ENCODE measurements at places on chromosomes 7 and 10. TPM values are rescaled to one million over a fixed set of nuclear protein-coding genes. Genes with fewer than 3 reads are reported as not detected.
A peak's percentile ranks its signal among the peaks of the same experiment; 100 is the strongest.

GRCh38 chr7:112182749-112183148, 23.4 kb downstream of the DOCK4 start:
- H3K36me3 ChIP-seq, result no peaks in the 10 kb centered on the region
- no peaks in the 10 kb centered on the region for H3K4me1 ChIP-seq
- no peak overlapping the region for H3K27ac ChIP-seq

GRCh38 chr7:5532536-5533335, 109.1 kb upstream of the TNRC18 start:
- H3K4me3 ChIP-seq, result peak overlapping the region; percentile 26
- peak; percentile 40 for DNase-seq
- H3K36me3 ChIP-seq, result peaks cover 24% of the 10 kb centered on the region
- H3K27ac ChIP-seq, result peak overlapping the region; percentile 67
- H3K4me1 ChIP-seq, result peaks cover 43% of the 10 kb centered on the region

DNA sequence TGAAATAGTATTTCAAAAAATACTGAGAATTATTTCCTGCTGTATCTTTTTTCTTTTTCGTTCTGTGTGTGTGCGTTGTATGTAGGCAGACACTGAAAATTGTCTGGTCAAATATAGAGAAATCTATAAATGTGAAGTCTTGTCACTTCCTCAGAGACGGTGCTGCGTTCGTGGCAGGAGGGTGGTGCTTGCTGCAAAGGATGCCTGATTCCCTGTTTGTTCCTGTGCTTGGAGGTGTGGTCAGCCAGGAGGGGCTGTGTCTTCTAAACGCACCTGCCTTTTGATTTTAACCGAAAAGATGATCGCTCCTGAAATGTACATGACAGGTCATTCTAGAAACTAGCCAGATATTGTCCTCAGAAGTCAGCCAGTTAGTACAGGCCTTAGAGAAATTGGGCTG, 32.5 kb upstream of the PRKAR1B start:
- H3K36me3 ChIP-seq, result peaks cover 90% of the 10 kb centered on the region
- no peak overlapping the region for H3K27ac ChIP-seq

- peak; percentile 79 for DNase-seq
- peak overlapping the region; percentile 32 for H3K27ac ChIP-seq
- H3K36me3 ChIP-seq, result peaks cover 94% of the 10 kb centered on the region
Observed at GRCh38 chr7:99392659-99393354, 15.6 kb downstream of the PDAP1 start.

- no peak for DNase-seq
- no peaks in the 10 kb centered on the region for H3K27me3 ChIP-seq
- no peak overlapping the region for H3K4me3 ChIP-seq
- peaks cover 7% of the 10 kb centered on the region for H3K36me3 ChIP-seq
- H3K4me1 ChIP-seq, result no peaks in the 10 kb centered on the region
Observed at GRCh38 chr7:103832438-103832837, 157.0 kb downstream of the RELN start.

The TEX36 gene
- not detected for total RNA-seq

The CDNF gene
- 0.85 TPM for total RNA-seq

The EPDR1 gene
- total RNA-seq, result 0.11 TPM

The R3HCC1L gene
- total RNA-seq, result 9.3 TPM

The TCERG1L gene
- not detected for total RNA-seq

The OPTN gene
- total RNA-seq, result 6.8 TPM

The MOSPD3 gene
- total RNA-seq, result 32.1 TPM

All from K562 (cell line).